8988T (cell line): ENCODE measurements at places on chromosomes 3 and 15.

- no peak for DNase-seq
These were observed 2.8 kb upstream of the RNU5A-1 start for GRCh38 chr15:65292938-65293518.

- no peak for DNase-seq
These were observed 139.1 kb downstream of the WNT7A start for GRCh38 chr3:13740795-13741194.

- DNase-seq: no peak
These were observed 32.9 kb downstream of the SPSB4 start for GRCh38 chr3:141083836-141084649.

DNA sequence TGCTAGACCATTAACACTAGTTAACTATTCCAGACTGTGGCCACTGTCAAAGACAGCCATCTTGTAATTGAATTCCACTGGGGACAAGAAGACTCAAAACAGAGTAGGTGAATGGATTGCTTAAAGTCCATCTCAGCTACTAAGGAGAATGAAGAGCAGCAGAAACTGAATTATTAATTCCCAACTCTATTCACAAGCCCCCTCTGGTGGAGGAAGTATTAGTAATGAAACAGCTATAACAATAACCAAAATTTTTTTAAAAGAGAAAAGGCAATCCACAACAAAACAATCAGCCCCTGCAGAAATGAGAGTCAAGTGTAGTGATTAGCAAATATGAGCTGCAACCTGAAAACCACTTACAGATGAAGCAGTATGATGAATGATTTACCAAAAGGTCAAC, 302.8 kb downstream of the FHIT start:
- DNase-seq: no peak

- DNase-seq: no peak
These were observed 10.4 kb upstream of the MME start for GRCh38 chr3:155069729-155070128.

GRCh38 chr15:81097890-81098280, 36.2 kb upstream of the CFAP161 start:
- no peak for DNase-seq

DNA sequence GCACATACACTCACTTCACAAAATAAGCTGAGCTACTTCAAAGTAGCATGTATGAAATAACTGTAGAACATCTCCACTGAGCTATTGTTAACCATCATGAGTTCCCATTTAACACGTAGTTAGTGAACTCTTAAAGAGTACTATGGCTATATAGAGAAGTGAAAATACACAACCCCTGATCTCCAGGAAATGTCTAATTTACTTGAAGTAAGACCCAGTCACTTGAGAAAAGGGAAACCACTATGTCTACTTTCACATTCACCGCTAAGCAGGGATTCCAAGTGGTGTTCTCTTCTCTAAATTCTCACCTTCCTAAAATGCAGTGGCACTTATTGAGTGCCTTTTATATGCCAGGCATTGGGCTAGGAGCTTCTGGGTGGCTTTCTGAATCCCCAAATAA, 35.0 kb upstream of the COLQ start:
- DNase-seq: no peak

GRCh38 chr15:93779341-93779740, 452.0 kb upstream of the MCTP2 start:
- DNase-seq: no peak

DNA sequence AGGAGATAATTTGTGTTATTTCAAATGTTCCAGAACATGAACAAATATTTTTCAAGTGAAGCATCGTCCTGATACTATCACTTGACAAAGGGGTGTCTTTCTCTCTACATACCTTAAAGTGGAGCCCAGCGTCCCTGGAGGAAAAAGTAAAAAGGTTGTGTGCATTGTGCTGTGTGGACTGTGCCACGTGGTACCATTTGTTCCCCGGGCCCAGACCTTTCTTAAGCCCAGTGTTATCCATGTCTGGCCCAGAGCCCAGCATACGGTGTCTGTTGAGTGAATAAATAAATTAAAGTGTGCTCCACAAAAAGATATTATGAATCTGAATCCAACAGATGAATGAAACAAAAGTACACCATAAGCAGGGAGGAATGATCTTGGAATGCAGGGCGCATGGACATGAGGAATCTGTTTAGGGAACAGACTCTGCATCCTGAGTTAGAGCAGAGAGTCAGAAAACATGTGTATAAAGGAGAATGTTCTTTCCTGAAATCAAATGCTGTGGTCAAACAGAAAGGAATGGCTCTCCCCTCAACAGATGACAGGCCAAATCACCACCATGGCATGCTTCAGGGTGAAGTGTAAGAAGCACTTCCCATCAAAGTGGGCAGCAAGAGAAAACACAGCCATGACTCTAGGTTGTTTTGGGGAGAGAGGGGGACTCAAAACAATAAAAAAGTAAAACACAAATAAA, 8.1 kb upstream of the PRSS50 start:
- no peak for DNase-seq

- no peak for DNase-seq
These were observed 1.2 kb downstream of the ROBO2 start for GRCh38 chr3:77040926-77041722.

DNA sequence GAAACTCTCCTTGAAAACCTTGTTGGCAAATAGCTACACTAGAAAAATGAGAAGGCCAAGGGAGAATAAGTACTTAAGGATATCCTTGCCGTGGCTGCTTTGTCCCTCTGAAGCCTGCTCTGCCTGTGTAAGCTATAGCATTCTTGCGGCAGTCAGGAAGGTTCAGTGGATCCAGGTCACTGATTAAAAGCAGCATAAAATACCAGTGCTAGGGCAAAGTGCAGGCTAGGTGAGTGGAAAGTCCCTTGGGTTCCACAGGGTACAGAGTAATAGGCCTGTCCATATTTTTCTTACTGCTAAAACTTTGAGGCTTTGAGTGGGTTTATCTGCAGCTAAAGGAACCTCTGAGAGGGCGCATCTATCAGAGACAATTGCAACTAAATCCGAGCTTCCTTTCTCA, 10.3 kb downstream of the CXCR6 start:
- DNase-seq: no peak

- DNase-seq: no peak
These were observed 18.6 kb downstream of the ARIH1 start for GRCh38 chr15:72492733-72493132.

DNA sequence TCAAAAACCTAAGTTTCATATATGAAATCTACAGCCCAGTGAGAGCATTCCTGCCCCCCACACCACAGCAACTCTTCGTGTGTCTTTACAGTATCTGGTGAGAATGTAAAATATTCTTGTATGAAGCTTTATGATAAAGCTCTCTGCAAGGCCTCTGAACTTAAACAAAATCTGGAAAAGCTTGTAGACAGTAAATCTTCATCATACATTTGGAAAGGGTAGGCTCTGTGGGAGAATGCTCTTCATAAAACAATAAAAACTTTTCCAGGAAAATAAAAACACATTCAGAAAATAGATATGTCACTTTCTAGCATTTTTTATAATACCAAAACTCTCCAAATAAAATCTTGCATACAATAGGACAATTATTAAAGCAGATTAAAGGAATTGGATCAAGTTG, 1009.5 kb downstream of the NAALADL2 start:
- DNase-seq: no peak

DNA sequence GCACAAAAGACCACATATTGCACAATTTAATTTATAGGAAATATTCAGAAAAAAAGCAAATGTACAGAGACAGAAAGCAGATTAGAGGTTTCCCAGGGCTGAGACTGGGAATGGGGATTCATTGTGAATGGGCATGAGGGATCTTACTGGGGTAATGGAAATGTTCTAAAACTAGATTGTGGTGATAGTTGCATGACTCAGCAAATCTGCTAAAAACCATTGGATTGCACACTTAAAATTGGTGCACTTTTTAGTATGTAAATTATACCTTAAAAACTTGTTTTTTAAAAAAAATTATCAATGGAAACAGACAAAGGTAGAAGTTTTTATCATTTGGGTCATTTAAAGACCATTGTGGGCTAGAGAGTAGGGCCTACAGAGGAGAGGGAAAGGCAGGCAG, 230.6 kb downstream of the IL5RA start:
- no peak for DNase-seq

DNA sequence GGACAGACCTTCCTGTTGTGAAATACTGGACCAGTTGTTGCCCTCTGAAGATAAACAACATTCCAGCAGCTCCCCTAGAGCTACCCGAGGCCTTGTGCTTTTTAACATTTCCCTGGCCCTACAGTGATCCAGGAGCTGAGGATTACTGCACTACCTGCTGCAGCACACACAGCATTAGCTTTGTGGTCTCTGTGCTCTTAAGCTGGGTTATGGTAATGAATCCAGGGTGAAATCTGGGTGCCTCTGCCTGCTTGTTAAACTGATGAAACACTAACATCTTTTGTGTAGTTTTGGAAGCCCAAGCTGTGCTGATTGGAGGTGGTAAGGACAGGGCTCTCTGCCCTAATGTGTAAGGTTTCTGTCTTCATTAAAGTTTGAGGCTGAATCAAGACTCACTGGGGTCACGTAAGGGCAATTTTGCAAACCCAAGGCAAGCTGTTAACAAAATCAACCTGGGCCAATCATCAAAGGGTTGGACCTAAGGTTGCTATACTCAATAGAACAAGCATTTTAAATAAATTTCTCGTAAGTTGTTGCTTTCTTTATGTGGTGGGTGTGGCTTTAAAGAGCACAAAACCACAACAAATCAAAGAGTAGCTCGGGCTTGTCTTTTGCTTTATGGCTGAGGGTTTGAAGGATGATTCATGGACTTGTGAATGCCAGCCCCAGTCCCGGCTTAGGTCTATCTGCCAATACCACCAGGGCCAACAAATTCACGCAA, 183.9 kb downstream of the TPRG1 start:
- no peak for DNase-seq

- DNase-seq: no peak
These were observed 820.9 kb upstream of the GRM7 start for GRCh38 chr3:6039971-6040370.

DNA sequence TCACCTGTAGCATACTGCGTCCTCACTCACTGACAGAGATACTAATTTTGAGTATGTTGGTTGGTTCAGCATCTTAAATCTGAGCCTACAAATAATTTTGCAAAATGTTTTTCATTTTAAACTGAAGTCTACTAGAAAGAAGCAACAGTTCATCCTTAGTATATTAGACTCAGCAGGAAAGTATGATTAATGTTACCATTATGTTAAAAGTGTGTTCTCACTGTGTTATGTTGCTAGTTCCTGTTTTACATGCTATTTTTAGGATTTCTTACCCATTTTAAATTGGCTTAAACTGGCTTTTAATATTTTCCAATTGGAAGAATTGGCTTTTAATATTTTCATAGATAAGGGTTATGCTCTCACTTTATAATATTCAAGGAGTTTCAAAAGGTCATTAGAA, 25.7 kb downstream of the ACKR4 start:
- no peak for DNase-seq

DNA sequence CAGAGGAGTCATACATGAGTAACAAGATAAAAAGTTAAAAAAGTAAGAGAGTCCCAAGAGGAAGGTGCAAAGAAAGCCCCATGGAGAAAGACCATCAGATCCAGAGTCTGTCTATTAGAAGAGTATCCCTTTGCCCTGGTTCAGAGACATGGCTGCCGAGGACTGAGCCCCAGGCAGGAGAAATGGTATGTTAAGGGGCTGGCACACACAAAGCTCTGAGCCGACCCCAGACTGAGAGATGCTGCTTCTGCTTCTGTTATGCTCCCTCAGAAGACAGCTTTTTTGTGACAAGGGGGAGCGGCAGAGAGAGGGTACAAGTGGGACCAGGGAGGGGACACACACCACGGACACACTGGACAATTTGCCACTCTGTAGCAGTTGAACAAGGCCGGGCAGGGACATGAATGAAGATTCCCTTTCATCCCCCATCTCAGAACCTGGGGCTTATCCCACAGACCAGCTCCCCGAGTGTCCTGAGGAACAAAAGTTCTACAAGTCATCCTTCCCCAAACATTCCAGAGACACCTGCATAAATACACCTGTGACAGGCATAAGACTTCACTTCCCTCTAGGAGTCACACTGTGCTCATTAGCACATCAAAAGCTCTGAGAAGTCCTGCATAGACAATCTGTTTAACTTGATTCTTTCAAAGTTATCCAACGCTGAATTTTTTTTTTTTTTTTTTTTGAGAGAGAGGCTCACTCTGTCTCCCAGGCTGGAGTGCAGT, 161.6 kb upstream of the WNT5A start:
- DNase-seq: no peak

GRCh38 chr15:25830844-25831451, 32.2 kb downstream of the ATP10A start:
- DNase-seq: no peak

DNA sequence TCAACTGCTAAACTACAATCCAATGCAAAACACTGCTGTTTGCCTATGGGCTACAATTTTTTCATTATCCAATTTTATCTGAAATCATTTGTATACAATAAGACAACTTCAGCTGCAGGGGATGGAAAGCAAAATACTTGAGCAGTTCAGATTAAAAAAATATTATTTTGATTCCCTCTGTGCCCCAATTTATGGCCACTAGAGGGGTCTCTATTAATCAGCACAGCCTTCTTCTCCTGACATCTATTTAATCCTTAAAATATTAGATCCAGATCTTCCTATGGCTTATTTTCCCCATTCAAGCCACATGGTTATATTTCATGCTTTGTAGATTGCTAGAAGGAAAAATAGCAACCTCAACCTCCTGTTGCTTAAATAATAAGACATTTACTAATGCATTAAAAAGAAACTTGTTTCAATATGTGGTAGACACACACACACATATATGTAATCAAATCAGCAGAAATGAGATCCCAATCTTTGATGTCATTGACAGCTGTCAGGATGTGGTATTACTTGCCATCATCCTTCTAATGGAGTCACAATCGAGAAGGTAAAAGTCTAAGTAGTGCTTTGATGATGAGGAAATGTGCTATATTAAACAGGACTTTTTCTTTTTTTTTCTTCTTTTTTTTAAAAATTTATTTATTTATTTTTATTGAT, 104.2 kb downstream of the P2RY1 start:
- DNase-seq: no peak

GRCh38 chr3:152296971-152297370, 28.2 kb downstream of the MBNL1 start:
- DNase-seq: no peak

DNA sequence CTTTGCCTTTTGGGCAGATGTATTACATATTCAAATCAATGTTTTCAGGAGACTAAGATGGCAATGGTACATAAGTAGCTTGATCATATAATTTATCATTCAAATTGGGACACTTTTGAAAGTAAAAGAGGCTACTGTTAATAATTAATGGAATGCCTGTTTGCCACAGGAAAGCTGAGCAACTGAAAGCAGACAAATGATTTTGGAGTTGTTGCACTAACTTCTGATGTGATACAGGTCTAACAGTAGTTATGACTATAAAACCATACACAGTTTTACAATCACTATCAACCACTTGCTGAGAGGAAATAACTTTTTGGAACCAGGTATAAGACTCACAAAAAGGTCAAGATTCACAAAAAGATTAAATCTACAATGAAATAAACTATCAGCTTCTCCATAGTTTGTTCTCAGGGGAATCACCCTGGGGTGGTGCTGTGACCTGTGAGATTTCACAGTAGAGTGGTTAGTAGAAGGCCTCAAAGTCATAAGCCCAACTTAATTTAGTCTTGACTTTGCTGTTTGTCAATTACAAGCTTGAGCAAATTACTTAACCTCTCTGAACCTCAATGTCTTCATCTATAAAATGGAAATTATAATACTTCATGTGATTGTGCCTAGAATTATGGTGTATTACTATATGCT, 42.7 kb downstream of the HHLA2 start:
- no peak for DNase-seq

- no peak for DNase-seq
These were observed 176.0 kb downstream of the CDIN1 start for GRCh38 chr15:36755341-36756000.

- no peak for DNase-seq
These were observed 324.0 kb upstream of the IL12A start for GRCh38 chr3:159664653-159665052.
